Common myeloid progenitor, CD34-positive (primary cell): ENCODE measurements at places on chromosomes 7 and 10.

DNA sequence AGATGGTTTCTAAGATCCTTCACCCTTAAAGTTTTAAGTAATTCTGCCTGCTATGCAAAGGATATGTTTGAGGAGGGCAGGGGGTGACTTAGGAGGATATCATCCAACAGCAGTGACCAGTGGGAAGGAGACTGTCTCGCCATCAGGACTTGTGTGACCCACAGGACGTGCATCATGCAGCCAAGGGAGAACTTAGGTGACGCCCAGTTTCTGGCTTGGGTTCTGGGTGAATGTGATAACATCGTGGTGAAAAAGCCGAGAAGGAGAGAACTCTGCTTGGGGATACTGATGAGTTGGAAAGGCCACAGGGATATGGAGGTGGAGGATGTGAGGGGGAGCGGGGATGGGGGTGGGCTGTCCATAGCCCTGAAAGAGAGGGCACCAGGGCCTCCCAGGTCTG is 3.8 kb downstream of the WIPI2 start:
- DNase-seq = no peak

- DNase-seq = no peak
These were observed 137.2 kb upstream of the RSU1 start for GRCh38 chr10:16954280-16955030.

DNA sequence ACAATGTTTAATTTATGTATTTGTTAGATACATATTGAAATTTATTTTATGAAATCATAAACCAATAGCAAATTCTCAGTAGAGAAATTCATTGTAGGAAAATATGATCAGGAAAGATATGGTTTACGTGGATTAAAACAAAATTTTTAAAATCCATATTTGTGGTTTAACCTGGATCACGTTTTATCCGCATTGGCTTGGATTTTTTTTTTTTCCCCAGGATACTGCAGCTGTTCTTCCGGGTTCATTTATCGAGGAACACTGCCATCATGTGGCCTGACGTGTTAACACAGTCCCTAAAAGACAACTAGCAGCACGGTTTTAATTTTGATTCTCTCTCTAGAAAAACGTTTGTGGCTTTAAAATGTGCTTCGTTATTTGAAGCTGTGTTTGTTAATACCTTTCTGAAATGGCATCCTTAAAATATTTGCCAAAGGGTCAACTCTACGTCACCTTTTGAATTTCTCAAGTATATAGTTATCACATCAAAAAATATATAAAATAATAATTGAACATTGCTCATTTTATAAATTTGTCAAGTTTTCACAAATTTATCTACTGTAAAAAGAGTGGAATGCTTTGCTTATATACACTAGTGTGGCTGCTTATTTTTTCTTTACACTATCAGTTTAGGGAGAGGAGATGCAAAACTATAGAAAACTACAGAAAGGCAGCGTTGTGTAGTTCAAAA is 8.7 kb upstream of the ASB4 start:
- DNase-seq = peak; percentile 80

DNA sequence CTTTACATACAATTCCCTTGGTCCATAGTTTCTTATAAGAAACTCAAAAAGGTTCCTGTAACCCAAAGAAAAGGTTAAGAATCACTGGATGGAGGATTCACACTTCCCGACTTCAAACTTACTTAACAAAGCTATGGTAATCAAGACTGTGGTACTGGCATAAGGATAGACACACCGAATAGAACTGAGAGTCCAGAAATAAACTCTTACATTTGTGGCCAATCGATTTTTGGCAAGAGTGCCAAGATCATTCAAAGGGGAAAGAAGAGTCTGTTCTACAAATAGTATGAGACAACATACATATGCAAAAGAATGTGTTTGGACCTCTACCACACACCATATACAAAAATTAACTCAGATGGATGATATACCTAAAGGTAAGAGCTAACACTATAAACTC is 32.8 kb downstream of the KDM7A start:
- no peak for DNase-seq

DNA sequence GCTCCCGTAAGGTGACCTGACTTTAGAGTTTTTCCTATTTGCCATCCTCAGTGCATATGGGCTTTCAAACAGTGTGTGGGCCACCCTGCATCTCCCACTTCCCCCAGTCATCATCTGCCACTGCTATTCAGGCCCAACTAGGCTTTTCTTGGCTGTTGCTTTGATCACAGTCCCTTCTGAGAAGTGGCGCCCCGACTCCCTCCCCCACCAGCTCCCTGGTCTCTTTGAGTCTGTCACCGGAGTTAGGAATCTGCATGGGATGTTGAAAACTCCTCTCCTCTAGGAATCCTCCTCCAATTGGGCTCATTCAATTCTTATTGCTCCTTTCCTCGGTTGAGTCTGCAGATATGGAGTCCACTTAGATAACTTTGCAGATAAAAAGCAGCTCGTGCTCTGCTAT is 32.1 kb downstream of the HIF1AN start:
- DNase-seq = no peak

- DNase-seq = peak; percentile 57
These were observed 29.8 kb downstream of the PNLIPRP3 start for GRCh38 chr10:116457488-116457887.

DNA sequence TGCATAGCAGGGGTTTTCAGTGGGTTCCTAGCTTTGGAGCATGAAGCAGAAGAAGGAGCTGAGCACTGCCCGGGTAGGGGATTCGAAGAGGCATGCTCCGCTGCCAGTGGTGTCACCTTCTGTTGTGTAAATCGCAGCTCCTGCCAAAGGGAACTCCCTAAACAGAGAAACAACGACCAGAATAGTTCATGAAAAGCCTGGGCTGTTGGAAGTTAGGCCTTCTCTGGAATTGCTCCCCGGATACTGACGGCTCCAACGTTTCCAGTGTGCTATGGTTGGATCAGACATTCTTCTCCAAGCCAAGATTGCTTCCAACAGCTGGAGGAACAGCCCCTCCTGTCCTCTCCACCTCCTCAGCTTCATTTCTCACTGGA is 546.0 kb upstream of the FZD8 start:
- no peak for DNase-seq

DNA sequence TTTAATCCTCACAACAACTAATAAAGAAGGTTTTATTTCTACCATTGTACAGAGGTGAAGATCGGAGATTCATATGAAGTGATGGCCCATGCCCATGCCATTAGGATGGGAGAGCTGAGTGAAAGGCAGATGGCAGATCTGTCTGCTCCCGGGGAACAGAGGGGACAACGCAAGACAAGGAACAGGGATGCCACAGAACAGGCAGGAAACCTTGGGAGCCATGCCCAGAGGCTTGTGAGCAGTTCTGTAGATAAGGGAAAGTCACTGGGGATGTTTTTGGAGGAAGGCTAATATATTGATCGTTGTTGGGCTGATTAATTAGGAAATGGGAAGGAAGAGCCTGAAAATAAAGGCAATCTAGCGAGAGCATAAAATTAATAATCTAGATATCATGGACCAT is 73.1 kb upstream of the ITGB1 start:
- no peak for DNase-seq

- no peak for DNase-seq
These were observed 82.7 kb upstream of the KLF6 start for GRCh38 chr10:3867454-3868270.
